Bronchus fibroblast of lung (primary cell): ENCODE measurements at places on chromosomes 4 and X. TPM values are rescaled to one million over a fixed set of nuclear protein-coding genes. Genes with fewer than 3 reads are reported as not detected.

The FTHL17 gene
- not detected in 2 replicates for total RNA-seq

The CD38 gene
- under 0.01 TPM in 1 of 2 replicates, not detected in the other for total RNA-seq

The ANKRD50 gene
- 6.7 and 8.2 TPM in 2 replicates for total RNA-seq

The TEX11 gene
- total RNA-seq, result not detected in 2 replicates

The BGN gene
- 14.0 TPM in 2 replicates for total RNA-seq

The GPRIN3 gene
- under 0.01 TPM in 2 replicates for total RNA-seq

The GPR143 gene
- 0.15 and 1.7 TPM in 2 replicates for total RNA-seq

The NEXMIF gene
- not detected in 2 replicates for total RNA-seq

The USP51 gene
- 0.67 and 1.0 TPM in 2 replicates for total RNA-seq

The ERCC6L gene
- total RNA-seq, result 7.4 and 9.4 TPM in 2 replicates

The RNF150 gene
- 0.74 and 1.0 TPM in 2 replicates for total RNA-seq

The CENPE gene
- 9.8 and 16.6 TPM in 2 replicates for total RNA-seq

The PRPS1 gene
- total RNA-seq, result 23.5 and 27.1 TPM in 2 replicates

The PARM1 gene
- 0.15 and 0.17 TPM in 2 replicates for total RNA-seq

The ARL9 gene
- 1.0 and 1.5 TPM in 2 replicates for total RNA-seq

The GIMD1 gene
- total RNA-seq, result not detected in 2 replicates

The ARAP2 gene
- total RNA-seq, result 0.30 and 0.34 TPM in 2 replicates

The KIAA0232 gene
- total RNA-seq, result 10.6 and 10.9 TPM in 2 replicates

The AMTN gene
- total RNA-seq, result not detected in 2 replicates

The PAPSS1 gene
- total RNA-seq, result 30.3 and 37.0 TPM in 2 replicates

The GYPA gene
- total RNA-seq, result not detected in 2 replicates

The SSX2 gene
- total RNA-seq, result not detected in 2 replicates

The SPANXA2 gene
- not detected in 2 replicates for total RNA-seq

The DCAF12L2 gene
- not detected in 2 replicates for total RNA-seq

The RAPGEF2 gene
- total RNA-seq, result 12.1 and 14.7 TPM in 2 replicates

The PHOX2B gene
- total RNA-seq, result not detected in 2 replicates
